Esophagus squamous epithelium (tissue), 5 donors: ENCODE measurements at places on chromosomes 1 and 21. TPM values are rescaled to one million over a fixed set of nuclear protein-coding genes. Genes with fewer than 3 reads are reported as not detected.

GRCh38 chr1:43760745-43761317 lies 53.5 kb downstream of the ST3GAL3 start:
- no peak overlapping the region for H3K4me3 ChIP-seq
- no peak for DNase-seq
- H3K36me3 ChIP-seq, result no peaks in the 10 kb centered on the region
- no peaks in the 10 kb centered on the region for H3K27me3 ChIP-seq
- peaks cover 24% of the 10 kb centered on the region for H3K4me1 ChIP-seq

RNF186 gene
- not detected for total RNA-seq

GRCh38 chr21:35625576-35625975 lies 434.8 kb downstream of the SETD4 start:
- H3K27me3 ChIP-seq, result no peaks in the 10 kb centered on the region
- H3K36me3 ChIP-seq, result no peaks in the 10 kb centered on the region
- H3K4me1 ChIP-seq, result no peaks in the 10 kb centered on the region
- H3K27ac ChIP-seq, result no peak overlapping the region
- H3K4me3 ChIP-seq, result no peak overlapping the region
- no peak for DNase-seq

DNA sequence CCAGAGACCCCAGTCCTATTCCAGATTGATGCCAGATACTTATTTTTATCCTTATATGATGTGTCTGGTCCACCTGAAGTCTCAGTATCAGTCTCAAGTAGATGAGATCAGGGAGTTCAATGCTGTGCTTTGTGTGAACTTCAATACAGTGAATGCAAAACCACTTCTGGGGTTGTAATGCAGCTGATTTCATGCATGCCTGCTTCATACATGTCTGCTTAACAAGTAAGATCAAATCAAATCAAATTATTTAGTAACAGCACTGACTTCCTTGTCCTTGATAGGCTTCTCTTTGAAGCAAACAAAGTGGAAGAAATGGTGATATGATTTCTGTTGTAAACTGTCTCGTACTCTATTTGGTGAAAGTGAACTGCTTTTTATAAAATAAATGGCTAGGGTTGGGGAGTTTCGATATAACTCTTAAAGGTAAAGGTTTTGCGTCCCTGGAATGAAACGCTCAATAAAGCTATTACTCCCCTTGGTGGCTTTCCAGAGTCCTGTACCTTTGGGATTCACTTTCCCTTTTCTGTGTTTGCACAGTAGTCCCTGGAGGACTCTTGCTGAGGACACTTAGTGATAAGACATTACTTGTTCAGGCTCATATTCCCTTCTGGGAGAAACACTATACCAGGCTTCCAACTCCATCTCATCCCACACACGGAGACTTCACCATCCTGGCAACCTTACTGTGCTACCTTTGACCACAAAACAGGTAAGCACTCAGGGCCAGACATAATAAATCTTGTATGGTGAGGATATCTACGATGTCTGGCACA lies 59.3 kb downstream of the FH start:
- H3K27me3 ChIP-seq, result no peaks in the 10 kb centered on the region
- H3K4me3 ChIP-seq, result no peak overlapping the region
- no peak for DNase-seq
- H3K4me1 ChIP-seq, result no peaks in the 10 kb centered on the region
- no peak overlapping the region for H3K27ac ChIP-seq

GRCh38 chr21:34335316-34335715 lies 28.5 kb upstream of the KCNE2 start:
- H3K27ac ChIP-seq, result no peak overlapping the region
- DNase-seq, result no peak
- no peak overlapping the region for H3K4me3 ChIP-seq
- H3K36me3 ChIP-seq, result no peaks in the 10 kb centered on the region

DNA sequence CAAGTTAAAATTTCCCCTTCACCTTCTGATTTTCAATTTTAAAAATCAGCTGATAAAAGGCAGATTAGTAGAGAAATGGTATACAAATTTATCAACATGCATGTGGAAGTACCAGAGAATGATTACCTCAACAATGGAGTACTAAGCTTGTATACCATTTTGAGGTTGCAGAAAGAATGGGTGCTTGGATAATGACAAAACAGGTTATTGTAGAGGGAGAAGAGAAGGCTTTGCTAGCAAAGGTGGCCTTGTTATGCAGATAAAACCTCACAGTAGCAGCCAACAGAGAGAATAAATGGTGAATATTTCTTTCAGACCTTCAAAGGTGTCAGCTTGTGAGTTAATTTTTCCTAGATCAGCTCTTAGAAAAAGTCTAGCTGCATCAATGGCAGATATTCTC lies 1174.9 kb upstream of the ADGRL4 start:
- DNase-seq, result no peak
- H3K36me3 ChIP-seq, result no peaks in the 10 kb centered on the region
- no peak overlapping the region for H3K27ac ChIP-seq
- H3K4me1 ChIP-seq, result no peaks in the 10 kb centered on the region
- no peaks in the 10 kb centered on the region for H3K27me3 ChIP-seq

DNA sequence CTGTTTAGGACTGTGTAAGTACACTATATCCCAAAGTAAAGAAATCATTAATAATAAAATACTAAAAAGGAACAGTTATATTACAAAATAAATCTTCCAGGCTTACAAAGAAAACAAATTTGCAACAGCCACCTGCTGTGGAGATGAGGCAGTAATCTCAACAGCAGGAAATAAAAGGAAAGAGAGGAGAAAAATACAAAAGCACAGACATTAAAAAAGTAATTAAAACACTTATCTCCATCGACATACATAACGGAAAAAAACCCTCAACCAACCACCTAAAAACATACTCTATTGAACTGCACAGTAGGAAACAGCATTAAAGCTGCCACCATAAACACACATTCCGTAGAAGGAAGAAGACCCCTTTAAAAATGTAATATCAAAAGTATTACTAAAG lies 317.6 kb downstream of the DPYD start:
- H3K4me3 ChIP-seq, result no peak overlapping the region
- H3K36me3 ChIP-seq, result no peaks in the 10 kb centered on the region
- no peaks in the 10 kb centered on the region for H3K4me1 ChIP-seq
- no peak overlapping the region for H3K27ac ChIP-seq
